ENCODE measurements at places on chromosomes 3 and 15.

- DNase-seq = no peak
Observed at GRCh38 chr3:134090031-134090430, 60.3 kb upstream of the SLCO2A1 start.

DNA sequence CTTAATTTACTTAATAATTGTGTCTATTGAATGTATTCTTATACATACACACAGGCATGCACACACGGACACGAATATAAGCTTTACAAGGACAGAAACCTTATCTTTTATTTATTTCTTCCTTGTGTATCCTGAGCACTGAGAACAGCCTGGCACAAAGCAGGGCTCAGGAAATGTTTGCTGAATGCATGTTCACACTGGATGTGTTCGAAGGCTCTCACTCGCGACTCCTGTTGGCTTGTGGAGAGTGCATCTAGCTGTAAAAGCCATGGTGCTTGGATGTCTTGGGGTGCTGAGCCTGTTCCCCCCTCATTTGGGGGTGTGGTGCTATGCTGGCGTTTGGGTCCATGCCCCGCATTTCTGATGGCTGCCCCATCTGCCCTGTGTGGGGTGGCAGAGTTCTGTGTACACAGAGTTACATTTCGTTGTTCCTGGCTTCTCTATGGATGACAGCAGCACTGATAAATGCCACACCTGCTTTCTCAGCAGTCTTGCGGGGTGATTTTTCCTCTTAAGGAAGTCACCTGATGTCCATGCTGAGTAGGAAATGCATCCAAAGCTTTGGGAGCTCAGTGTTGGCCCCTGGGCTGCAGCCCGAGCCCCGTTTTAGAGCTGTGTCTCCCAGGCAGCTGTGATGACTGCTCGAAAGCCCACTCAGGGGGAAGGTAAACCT is 148.5 kb downstream of the IGF1R start:
- no peak for DNase-seq

- DNase-seq = no peak
Observed at GRCh38 chr15:81869161-81869954, 176.5 kb downstream of the MEX3B start.

DNA sequence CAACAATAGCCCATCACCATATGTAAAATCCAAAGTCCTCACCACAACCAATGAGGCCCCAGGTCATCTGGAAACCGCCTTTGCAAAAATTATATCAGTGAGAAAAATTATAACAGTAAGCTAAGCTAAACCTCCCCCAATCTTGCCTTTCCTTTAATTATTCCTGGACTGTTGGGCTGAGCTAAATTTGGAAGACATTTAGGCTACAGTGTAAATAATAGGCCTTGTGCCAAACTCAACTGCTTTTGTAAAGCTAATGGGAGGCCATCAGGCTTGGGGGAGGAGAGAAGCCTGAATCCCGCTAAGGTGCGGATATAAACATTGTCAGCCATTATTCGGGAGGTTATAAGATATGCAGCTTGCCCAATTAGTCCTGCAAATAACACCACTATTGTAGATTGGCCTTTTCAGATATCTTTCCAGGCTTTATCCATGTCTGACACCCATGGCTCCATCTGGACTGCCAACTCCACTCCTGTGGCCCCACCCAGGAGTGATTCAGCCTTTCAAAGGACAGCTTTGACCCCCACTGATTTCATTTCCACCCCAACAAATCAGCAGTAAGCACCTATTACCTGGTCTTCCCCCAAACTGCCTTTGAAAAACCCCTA is 53.0 kb upstream of the CA12 start:
- no peak for DNase-seq

- DNase-seq = no peak
Observed at GRCh38 chr15:85307687-85308045, 72.7 kb upstream of the AKAP13 start.

Measured in suprapubic skin (tissue), 4 donors.